Stimulated activated CD8-positive, alpha-beta memory T cell treated with anti-CD3 and anti-CD28 coated beads, Interleukin-4, amount 100 ng/mL, for 48 hours (primary cell): ENCODE measurements at places on chromosomes 5 and 9.

DNA sequence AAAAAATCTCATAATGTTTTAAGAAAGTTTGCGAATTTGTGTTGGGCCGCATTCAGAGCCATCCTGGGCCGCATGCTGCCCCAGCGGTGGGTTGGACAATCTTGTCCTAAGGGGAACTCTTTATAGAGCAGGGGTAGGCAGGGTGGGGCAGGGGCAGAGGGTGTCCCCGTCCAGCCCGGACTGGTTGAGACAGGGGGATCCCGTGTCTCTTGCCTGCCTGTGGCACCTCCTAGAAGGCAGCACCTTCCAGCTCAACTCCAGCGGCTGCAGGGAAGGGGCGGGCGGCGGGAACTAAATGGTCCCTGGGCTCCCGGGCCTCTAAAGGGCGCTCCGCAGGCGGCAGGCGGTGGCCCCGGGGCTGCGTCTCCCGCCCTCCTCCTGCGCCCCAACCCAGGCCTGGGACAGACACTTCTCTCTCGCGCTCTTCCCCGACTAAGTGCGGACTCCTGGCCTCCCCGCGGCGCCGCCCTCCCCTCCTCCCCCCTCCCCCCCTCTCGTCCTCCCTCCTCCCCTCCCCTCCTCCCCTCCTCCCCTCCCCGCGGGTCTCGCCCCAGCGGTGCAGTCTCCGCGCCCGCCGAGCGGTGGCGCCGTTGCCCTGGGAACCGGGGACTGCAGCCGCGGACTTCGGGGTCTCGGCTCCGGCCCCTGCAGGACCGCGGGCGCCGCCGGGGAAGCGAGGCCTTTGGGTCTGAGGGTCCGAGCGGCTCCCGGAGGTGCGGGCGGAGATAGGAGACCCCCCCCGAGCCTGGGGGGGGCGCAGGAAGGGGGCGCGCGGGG lies 132.6 kb downstream of the MRPL36 start:
- DNase-seq: peak; percentile 78

DNA sequence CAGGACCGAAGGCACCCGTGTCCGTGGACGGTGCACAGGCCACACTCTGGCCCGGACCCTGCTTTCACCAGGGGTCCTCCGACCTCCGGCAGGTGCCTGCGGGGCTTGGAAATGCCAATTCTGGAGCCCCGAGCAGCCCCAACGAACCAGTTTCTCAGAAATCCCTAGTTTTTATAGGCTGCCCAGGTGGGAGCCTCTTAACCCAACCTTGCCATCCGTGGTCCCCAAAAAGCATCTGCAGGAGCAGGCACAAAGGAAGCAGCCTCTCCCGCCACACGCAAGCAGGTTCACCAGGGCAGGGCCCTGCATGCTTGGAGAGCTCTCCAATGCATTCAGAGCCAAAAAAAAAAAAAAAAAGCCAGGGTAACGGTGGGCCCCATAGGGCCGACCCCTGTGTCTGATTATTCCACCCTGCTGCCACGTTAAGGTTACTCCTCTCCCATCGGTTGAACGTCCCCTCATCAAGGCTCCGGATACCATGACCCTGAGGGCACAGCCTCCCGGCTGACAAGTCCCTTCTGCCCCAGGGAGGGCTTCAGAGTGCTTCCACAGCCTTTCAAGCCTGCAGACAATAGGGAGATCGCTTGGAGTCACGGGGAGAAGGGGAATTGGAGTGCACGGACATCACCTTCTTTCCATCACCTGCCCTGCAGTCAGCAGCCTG lies 796 bp upstream of the TPRN start:
- no peak for DNase-seq

DNA sequence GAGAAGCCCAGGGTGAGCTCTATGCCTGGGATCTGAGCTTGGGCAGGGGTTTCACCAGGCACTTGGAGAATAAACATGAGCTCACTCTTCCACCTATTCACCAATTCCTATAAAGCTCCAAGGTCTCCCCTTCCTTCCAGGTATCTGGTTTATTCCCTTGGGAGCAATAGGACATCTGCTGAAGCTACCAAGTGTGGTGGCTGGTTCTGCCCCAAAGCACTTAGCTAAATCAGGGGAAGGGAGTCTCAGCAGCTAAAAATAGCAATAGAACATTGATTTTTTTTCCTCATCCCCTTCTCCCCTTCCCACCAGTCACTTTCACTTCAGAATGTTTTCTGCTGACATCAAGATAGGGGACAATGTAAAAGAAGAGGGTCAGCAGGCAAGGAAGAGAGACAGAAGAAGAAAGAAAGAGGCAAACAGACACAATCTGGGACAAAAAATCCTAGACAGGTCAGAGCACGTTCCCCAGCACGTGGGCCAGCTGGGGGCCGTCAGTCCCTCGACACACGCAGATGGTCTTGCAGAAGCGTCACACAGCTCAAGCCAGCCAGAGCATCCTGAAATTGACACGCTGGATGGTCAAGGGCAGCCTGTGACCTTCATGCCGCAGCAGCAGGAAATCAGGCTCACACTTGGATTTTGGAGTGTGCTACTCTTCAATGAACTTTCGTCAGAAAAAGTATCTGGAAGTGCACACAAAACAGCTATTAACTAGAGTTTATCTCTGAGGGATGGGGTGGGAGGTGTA lies 176.0 kb downstream of the ZNF608 start:
- DNase-seq: no peak

DNA sequence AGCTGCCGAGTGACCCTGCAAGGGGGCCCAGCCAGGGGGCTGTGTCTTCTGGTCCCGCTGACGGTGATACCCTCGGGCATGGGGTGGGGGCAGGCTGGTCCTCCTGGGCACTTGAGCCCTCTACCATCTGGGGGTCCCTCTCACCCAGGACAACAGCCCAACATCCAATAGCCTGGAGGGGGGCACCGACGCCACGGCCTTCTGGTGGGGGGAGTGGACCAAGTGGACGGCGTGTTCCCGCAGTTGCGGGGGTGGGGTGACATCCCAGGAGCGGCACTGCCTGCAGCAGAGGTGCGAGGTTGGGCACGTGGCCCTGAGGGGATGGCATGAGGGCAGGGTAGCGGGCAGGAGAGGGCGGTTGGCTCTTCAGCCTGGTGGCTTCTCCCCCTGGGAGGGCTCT lies 2.8 kb downstream of the ADAMTSL2 start:
- DNase-seq: no peak

DNA sequence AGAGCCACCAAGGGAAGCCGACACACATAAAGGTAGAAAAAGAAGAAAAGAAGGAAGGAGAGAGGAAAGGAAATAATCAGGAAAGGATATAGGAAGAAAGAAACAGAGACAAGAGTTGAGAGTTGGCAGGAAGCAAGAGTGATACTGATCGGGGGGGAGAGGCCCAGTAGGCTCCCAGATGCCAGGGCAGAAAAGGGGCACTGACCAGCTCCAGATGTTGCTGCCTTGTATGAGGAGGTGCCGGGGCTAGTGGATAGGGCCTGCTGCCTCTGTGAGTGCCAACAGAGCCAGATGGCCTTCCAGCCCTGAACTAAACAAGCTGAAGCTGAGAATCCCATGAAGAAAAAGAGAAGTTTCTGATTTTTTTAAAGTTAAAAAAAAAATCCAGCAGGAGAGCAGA lies 82.0 kb upstream of the TRIM32 start:
- no peak for DNase-seq

DNA sequence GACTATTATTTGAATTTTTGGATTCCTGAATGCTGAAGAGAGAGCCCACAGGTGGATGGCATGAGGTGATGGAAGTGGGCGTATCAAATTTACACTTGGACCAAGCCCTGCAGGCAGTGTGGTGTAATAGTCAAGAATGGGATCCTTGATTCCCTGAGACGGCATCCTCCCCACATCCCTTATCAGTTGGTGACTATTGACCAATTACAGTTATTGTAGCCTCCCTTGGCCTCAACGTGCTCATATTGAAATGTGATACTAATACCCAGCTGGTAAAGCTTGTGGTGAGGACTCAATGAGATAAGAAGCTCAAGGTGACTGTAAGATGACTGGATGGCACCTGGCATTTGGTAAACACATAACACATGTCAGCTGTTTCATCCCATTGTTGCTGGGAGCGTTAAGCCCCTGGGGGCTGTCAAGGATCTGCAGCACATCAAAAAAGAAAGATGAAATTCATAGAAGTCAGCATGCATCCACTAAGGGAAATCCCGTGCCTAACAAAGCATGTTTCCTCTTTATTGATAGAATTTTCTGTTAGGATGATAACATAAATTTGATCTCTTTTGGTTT lies 65.6 kb upstream of the IRX2 start:
- DNase-seq: no peak

DNA sequence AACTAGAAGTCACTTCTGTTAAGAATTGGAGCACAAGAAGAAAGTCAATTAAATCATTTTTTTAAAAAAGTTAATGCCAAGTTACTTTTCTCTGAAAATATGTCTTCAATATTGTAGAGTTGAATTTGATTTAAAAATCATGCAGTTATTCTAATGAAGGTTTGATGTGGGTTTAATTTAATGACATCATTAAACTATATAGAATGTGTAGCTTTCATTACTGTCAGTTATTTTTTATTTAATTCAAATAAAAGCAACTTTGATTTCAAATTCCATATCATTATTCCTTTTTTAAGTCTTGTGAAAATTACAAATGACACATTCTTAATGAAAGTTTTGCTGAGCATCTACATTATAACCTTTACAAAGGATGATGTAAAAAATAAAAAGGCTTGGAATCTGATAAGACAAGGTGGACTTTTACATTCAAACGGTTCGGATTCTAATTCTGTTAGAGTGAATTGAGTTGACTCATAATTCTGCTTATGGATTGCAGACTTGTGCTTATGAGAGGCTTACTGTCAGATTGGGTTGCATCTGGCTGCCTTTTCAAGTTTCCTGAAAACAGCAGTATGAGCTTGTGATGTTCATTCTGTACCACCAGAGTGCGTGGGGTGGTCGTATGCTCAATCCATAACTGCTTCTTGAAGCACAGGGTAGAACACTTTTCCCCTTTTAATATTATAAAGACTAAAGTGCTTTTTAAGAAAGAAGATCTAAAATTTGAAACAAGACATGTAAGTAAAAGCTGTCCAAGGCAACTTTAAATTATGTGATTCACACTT lies 253.0 kb upstream of the ARRDC3 start:
- DNase-seq: no peak

DNA sequence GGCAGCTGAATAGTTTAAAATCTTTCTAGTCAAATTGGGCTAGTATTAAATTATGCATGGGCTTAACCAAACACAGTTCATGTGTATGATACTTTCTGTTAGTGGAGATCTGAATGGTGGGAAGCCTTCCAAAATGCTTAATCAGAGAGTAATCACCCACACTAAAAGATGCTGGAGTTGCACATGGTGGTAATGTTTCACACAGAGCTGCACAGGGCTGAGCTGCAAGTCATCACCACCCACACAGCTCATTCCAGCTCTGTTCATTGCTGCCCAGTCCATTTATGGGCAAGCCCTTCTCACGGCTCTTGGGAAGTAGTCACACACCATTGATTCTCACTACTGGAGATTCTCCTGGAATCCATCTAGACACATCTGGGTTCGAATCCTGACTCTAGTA lies 351.5 kb upstream of the KCNN2 start:
- DNase-seq: no peak

DNA sequence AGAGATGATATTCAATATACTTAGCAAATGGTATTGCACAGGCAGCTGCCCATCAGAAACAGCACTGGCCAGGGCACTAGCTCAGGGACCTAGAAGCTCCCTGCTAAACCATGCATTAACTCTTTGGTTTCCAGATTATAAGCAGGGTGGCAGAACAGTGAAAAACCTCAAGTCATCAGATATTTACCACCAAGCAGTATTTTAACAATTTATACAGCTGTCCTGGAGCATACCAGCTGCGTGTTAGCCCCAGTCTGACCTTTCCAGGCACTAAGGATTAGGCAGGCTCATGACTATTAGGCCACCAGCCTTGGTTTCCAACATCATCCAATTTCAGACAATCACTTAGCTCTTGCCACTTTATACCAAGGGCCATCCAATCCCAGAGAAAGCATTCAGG lies 326.5 kb downstream of the CAAP1 start:
- DNase-seq: no peak

DNA sequence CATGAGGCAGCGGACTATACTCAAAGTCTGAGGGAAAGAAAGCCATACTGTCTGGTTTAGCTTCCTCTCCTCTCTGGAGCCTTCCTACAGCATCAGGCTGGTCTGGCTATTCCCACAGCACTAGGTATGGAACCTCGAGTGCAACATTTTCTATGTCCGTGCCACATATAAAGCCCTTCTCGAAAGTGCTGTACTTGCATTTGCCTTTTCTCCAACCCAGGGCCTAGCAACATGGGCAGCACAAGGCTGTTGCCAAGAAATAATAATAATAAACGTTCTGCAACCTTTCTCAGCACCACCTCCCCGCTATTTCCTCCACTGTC lies 804 bp downstream of the MED10 start:
- peak; percentile 27 for DNase-seq

GRCh38 chr5:74786851-74787250 lies 19.8 kb downstream of the NSA2 start:
- DNase-seq: no peak

- no peak for DNase-seq
Observed at GRCh38 chr5:168770996-168771395, 191.8 kb upstream of the PANK3 start.

GRCh38 chr9:127629468-127630081 lies 17.5 kb downstream of the STXBP1 start:
- DNase-seq: no peak

DNA sequence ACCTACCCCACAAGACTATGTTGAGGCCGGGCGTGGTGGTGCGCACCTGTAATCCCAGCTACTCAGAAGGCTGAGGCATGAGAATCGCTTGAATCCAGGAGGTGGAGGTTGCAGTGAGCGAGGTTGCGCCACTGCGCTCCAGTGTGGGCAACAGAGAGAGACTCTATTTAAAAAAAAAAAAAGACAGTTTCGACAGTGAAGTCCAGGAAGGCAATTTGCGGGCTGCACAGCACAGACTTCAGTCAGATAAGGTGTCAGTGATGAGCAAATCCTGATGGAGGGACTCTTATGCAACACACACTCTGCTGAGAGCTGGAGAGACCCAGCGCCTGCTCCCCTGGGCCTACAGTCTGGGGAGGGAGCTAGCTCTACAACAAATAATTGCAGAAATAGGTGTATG lies 14.2 kb downstream of the CCNJL start:
- no peak for DNase-seq

DNA sequence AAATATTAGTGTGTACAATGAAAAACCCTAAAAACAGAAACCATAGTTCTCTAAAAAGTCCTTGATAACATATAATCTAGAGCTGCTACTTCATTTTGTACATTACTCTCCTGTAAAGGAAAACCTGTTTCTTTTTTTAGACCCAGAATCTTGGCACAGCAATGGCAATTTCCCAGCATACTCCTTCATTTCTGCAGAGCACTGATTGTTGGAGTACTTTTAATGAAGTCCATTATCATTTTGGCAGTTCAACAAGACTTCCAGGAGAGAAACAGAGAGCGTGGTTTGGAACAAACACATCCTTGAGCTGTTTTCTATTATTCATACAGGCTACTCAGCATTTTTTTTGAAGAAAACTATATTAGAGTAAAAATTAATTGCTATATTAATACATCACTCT lies 22.7 kb upstream of the MROH2B start:
- no peak for DNase-seq
